ENCODE measurements at places on chromosomes 2 and 18.

GRCh38 chr2:18932853-18933252, 343.5 kb upstream of the NT5C1B start:
- DNase-seq, result no peak

GRCh38 chr2:40877734-40878288, 425.9 kb upstream of the SLC8A1 start:
- no peak for DNase-seq

GRCh38 chr2:26635401-26635800, 5.8 kb downstream of the CIB4 start:
- no peak for DNase-seq

DNA sequence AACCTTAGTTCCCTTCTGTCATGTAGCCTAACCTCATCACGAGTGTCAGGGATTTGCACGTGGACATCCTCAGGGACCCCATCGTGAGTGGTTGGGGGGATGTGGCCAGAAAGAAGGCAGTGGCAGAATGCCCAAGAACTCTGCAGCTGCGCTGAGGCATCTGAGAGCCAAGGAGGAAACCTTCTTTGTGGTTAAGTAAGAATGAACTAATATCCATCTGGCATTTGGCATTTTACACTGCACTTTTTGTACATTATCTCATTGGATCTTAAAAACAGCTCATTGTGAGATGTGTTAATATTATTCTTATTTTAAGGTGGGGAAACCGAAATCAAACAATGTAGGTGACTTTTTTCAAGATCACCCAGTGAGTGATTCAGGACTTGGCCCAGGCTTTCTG, 32.6 kb upstream of the APCDD1 start:
- no peak for DNase-seq

DNA sequence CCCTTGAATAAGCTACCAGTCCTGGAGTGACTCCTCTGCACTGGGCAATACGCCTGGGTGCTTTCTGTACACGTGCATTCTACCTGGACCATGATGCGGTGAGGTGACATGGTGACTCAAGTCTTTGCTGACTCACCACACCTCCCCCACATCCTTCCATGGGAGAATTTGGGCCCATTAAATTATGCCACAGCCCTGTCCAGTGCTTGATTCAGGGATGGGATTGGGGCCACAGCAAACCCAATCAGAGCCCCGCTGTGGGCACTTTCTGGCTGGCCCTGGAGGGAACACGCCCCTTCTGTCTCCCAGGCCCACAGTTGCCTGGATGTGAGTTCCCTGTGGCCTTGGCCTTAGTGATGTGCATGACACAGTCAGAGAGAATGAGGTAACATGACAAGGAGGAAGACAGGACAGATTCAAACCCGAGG, 86.9 kb downstream of the LRRC30 start:
- DNase-seq, result no peak

DNA sequence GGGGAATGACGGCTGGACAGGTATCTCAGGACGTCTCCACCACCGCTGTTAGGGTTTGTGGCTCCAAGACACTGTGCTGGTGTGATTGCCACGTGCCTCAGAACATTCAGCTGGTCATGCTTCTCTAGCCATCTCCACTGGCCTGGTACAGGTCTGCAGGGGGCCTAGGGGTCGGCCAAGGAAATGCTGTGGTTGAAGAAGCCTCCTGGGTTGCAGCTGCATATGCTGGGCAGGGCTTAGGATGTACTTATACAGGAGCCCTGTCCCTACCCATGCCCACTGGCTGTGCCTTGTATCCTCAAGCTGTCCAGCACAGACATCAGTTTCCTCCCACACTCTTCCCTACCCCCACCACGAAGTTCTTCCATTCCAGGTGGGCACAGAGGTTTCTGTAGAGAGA, 64.1 kb downstream of the NPPC start:
- DNase-seq, result no peak

DNA sequence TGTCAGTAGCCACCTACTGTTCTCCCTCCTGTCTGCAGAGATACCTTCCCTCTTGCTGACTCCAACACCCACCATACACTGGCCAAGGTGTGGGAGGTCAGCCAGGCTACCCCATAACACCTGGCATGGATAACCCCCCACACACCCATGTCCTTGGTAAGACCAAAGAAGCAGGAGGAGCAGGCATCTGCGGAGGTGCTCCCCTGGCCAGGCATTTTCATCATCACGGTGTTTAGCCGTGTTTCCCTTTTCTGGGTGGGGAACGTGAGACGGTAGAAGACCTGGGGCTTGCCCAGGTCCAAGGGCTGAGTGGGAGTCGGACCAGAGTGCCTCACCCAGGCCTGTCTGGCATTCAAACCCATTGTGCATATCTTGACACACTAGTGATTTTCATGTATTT, 150.3 kb downstream of the SMAD7 start:
- no peak for DNase-seq

DNA sequence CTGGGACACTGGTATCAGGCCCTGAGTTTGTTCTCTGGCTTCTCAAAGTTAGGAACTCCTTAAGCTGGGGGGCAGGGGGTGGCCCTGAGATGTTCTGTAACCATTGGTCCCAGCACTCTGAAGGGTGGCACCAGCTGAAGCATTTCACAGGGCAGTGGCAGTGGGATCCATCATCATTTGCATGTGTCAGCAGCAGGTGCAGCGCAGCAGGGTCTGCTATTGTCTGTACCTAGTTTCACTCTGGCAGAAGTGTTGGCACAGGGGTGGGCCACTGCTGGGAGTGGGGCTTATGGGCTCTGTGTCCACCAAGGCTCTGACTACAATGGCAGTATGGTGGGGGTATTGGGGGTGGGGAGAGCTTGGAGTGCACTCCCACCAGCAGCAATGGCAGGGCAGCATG, 460.4 kb upstream of the ZNF804A start:
- no peak for DNase-seq

- DNase-seq, result no peak
Observed at GRCh38 chr2:57372237-57372984, 674.2 kb upstream of the VRK2 start.

DNA sequence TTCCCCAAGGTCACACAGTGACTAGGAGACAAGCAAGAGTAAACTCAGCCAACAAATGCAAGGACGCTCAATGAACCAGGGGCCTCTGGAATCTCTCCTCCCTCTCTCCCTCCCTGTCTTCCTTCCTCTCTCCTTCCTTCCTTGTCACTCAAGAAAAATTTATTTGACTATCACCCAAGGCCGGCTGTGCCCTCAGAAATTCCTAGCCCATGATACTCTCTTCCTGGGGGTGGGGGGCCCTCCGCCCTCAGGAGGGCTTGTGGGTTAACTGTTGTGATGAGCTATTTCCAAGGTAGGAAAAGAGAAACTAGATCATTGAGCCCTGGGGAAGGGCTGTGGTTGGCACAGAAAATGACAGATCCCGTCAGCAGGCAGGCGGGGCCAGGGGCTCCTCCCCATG, 21.7 kb downstream of the INHBB start:
- DNase-seq, result no peak
